Psoas muscle (tissue), 8 donors: ENCODE measurements at places on chromosomes 2 and 18. TPM values are rescaled to one million over a fixed set of nuclear protein-coding genes. Genes with fewer than 3 reads are reported as not detected.

GRCh38 chr2:136375017-136375901 is 257.3 kb upstream of the CXCR4 start:
- DNase-seq = no peak

GRCh38 chr2:137249463-137250130 is 484.3 kb downstream of the THSD7B start:
- DNase-seq = no peak

DNA sequence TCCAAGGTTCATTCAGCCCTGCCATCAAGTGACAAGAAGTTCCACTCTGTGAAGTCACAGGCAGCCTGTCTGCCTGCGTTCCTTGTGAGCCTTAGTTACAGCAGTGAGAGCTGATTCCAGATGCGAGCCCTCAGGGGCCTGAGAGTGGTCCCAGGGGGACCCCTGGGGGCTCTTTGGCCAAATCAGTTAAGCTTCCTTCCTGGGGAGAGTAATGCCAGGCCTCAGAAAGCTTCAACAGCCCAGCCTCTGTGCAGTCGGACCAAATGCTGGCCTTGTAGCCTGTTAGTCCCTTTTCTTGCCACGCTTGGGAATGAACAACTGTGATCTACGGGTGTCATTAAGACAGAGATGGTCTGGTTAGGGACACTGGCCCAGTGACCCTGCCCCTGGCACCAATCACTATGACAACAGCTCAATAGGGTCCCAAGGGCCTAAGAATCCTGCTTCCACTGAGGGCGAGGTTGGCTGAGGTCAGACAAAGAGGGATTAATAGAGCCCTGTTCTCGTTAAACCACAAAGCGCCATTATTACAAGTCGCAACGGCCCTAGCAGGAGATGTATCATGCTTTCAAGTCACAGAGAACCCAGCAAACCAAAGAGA is 50.9 kb downstream of the HS1BP3 start:
- DNase-seq = peak; percentile 45

The SPDYA gene
- 0.38 TPM for total RNA-seq
